ENCODE measurements at places on chromosomes 11 and 22.
A peak's percentile ranks its signal among the peaks of the same experiment; 100 is the strongest.

DNA sequence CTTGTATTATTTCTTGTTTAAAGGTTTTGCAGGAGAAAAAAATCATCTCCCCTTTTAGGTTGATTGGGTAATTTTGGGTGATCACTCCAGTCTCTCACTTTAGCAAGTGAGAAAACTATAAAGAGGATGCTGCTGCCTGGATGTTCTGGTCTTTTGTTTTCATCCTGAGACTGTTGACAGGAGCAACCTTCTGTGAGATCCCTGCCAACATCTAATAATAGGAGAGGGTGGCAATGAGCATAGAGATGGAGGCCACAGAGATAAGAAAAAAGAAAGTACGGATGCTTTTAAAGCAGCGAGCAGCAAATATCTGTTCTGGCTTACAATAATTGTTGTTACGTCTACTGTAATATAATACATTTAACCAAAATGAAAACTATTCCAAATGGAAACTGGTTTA is 293.6 kb upstream of the MTNR1B start:
- DNase-seq, result no peak

DNA sequence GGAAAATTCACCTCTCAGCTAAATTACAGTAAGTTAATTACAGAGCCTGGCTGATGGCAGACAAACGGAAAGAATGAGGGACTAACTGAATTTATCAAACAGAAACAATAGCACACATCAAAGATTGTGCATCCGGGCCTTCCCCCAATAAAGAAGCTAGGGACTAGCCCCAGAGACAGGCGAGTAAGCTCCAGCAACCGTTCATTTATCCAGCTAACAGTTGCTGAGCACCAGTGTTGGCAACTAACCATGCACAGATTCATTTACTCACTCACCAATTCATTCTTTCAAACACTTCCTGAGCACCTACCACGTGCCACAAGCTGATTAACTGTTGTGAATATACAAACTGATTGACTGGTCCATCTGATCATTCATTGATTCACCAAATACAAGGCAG is 51.2 kb downstream of the SMCO4 start:
- no peak for DNase-seq

DNA sequence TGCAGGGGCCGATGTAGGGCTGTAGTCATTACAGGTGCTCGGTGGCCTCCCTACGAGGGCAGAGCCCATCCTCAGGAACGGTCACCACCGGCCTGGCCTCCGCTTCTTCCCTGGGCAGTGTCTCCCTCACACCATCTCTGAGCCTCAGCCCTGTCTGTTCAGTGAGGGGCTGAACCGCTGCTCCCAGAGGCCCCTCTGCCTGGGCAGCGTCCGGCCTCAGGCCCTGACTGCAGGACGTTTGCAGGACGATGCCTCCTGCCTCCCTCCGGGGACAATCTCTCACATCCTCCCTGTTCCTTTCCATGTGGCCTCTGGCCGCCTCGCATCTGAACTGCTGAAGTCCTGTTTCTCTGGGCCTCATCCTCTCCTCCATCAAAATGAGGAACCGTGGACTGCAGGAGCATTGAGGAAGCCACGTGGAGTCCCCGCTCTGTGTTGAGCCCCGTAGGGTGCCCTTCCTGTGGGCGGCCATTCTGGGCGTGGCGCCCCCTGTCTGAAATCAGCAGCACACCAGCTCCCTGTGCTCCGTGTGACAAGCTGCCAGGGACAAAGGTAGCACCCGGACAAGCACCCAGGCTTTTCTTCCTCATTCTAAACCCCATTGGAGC is 933.5 kb downstream of the BRD1 start:
- no peak for DNase-seq

DNA sequence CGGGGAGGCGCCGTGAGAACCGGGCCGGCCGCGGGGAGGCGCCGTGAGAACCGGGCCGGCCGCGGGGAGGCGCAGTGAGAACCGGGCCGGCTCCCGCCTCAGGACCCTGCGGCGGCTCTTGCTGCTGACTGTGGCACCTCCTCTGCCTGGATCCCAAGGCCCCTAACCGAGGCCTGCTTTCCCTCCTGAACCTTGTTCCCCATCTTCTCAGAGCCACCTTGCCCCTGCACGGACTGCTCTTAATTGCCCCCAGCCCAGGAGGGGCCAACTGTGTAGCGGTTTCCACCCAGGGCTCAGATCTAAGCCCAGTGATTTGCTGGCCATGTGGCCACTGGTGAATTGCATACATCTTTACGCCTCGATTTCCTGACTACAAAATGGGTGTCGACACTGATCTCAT is 112.2 kb upstream of the B3GAT1 start:
- no peak for DNase-seq

DNA sequence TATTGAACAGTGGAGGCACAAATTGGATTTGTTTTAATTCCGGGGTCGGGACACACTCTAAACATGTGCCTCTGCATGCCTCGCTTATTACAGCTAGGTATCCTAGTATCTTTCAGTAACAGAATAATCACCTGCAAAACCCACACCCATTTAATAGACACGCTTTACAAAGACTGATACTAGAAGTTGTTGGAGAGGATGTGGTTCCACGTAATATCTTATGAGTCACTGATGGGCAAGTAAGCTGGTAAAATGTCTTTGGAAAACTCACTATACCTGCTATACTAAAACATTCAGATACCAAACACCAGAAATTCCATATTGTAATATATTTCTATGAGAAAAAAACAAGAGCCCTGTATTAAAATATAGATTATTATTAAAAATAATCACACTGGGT is 84.0 kb downstream of the GGTLC2 start:
- no peak for DNase-seq

DNA sequence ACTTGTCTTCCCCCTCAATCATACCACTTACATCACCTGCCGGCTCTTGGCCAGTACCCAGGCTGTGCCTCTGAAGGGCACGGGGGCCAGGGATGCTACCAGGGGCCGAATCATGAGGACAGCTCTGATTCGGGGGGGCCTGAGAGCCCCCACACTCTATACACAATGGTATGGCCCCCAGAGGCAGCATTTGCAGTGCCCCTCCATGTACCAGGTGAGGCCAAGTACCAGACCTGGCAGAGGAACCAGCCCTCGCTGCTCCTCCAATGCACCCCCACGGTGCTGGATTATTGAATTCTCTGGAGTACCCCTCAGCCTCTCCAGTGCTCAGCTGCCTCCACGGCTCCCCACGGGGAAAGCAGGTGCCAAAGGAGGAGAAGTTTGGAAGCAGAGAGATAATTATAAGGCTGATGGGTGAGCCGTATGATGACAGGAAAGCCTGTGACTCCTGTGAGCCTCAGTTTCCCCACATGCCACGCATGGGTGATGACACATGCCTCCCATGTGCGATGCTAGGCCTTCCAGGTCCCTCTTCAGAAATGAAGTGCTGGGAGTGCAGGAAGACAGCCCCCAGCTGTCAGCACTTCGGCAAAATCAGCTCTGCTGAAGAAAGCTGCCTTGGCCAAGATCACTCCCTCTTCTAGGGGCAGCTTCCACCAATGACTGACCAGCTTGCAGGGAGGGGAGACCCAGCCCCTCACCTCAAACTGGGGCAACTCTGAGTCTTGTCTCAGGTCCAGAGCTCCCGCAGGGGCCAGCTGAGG is 69.9 kb downstream of the THAP12 start:
- DNase-seq, result no peak

- DNase-seq, result no peak
These were observed 73.3 kb upstream of the CSNK2A3 start for GRCh38 chr11:11426226-11426952.

GRCh38 chr22:22877523-22878210 is 9.9 kb upstream of the IGLL5 start:
- peak; percentile 59 for DNase-seq

GRCh38 chr11:34219941-34220370 is 114.5 kb downstream of the NAT10 start:
- DNase-seq, result no peak

DNA sequence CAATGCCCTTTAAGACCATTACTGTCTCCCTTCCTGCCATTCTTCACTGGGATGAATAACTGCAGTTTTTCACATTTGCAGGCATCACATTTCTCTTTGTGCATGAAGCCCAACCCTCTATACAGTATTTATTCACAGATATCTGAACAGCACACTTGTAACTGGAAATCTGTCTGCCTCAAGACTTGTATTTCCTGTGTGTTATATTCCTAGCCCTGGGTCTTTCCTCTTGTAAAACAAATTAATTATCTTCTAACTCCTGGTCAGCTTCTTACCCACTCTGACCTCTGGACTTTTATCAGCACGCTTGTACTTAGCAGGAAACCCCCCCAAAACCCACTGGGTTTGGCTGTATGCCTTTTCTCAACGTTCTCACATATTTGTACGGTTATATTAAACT is 2.0 kb downstream of the CSRP3 start:
- peak; percentile 1 for DNase-seq

DNA sequence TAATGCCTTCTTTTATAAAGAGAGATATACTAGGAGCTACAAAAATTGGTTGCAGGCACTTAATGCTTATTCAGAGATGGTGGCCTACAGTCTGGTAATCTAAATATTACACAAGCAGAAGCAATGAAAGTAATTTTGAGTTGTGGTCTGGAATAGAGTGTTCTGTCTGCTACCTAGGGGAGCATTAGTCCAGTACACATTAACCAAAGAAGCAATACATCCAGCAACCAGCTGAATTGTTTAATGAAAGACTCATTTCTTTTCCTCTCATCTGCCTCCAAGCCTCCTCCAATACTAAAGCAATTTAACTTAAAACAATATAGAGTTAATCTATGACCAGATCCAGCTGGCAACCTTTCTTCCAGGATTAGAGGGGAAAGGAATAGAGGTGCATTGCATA is 877.1 kb upstream of the CNTN5 start:
- DNase-seq, result no peak

GRCh38 chr11:117827521-117828511 is 3.3 kb upstream of the FXYD2 start:
- DNase-seq, result peak; percentile 27

DNA sequence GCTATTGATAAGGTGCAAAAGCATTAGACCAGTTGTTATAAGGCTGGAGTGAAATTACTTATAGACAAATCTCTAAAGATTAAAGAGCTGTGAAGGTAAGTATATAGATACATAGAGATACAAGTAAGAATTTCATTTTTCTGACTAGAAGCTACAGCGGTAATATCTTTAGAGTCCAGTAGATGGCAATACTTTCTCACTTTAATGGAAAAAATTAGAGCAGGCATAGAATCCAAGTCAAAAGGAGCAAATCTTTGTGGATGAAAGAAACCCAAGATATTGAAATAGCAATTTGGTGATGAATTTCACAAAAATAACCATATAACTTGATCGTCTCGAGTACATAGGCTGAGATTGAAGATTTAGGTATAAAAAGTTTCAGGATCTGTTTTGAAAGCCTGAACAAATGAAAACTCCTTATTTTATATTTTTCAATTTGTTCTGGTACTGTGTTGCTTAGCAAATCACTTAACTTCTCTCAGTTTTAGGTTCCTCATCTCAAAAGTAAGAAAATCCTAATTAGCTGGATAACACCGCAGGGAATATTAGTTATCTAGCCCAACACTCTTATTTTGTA is 81.9 kb downstream of the UVRAG start:
- DNase-seq, result peak; percentile 52

DNA sequence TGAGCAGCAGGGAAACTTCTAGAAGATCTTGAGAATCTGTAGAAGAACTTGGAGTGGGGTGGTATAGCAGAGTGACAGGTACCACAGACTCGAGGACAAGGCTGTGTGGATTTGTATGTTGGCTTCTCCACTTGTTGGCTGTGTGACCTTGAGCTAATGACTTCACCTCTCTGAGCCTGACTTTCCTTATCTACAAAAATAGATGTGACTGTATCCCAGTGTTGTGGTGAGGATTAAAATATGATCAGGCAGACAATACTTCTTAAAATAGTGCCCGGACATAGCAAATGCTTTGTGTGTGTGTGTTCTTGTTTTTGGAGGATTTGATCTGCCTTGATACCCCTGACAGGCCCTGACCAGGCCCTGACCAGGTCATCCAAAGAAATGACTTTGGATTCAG is 40.8 kb downstream of the MYO18B start:
- DNase-seq, result no peak

GRCh38 chr22:49657974-49658590 is 169.6 kb downstream of the BRD1 start:
- DNase-seq, result no peak

All from ACHN (cell line).